ENCODE measurements at places on chromosomes 12 and 14.

DNA sequence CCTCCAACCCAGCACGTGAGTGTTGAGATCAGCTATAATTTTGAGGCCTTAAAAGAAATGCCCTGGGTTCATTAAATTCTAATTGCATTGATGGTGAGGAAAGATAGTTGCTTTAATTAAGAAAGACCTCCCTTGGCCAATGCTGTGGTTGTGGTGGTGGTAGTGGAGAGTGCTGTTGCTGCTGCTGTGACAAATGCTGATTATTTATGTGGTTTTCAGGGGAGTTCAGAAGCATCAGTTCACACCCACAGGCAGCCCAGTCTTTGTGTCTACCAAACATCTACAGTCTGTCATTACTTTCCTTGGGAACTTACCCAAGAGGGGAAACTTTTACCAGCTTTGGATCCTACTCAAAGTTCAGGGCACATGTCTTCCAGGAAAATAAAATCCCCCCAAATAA, 178.4 kb upstream of the PARP11 start:
- DNase-seq: no peak

DNA sequence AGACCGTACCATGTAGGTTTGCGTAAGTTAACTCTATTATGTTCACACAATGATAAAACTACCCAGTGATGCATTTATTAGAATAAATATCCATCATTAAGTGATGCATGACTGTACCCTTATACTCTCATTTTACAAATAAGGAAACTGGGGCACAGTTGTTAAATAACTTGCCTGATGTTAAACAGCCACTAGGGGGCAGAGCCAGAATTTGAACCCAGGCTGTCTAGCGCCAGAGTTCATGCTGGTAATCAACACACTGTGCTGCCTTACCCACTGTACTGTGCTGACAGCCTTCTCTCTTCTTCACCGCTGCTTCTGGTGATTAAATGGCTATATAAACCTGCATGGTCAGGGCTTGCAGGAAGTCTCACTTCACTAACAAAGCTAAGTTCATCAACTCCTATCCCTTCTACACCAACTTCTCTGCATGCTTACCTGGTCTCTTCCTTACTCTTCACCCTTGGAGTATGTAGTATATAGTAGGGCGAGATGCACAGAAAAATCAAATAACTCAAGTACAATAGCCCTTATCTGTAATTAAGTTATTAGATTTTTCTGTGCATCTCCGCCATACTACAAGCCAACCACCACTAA, 43.6 kb upstream of the APPL2 start:
- no peak for DNase-seq

GRCh38 chr14:64369201-64369600, 19.0 kb upstream of the MTHFD1 start:
- DNase-seq: no peak

DNA sequence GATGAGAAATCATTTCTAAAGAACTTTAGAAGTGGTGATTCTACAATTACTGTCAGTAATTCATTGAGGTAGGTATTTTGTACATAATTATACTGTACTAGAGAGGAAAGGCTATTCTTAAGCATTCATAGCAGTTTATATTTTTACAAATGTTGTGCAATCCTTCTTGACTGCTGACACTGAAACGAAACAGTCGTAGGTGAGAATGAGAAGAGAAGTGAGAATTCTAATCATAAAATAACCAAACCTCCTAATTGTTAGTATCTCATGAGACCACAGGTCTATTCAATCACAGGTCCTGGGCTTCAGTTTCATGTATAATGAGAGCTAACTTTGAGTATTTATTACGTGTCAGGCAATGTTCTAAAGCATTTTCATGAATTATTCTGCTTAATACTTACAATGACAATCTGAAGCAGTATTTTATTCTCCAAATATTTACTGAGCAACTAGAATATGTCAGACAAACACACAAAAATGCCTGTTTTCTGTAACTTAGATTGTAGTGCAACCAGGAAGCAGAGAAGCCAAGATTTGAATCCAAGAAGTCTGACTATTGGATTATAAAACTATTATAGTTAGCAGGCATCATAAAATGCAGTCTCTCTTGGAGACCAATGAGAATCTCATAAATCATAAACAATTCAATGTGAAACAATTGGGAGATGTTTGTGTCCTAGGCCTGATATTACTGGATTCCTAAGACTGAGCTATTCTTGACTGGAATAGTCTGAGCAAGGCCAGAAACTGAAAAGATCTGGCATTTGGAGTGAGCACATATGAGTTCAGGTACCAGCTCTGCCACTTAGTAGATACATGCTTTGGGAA, 24.3 kb downstream of the RERG start:
- no peak for DNase-seq

- DNase-seq: no peak
Measured at GRCh38 chr12:28622406-28622805, 432.1 kb downstream of the CCDC91 start.

DNA sequence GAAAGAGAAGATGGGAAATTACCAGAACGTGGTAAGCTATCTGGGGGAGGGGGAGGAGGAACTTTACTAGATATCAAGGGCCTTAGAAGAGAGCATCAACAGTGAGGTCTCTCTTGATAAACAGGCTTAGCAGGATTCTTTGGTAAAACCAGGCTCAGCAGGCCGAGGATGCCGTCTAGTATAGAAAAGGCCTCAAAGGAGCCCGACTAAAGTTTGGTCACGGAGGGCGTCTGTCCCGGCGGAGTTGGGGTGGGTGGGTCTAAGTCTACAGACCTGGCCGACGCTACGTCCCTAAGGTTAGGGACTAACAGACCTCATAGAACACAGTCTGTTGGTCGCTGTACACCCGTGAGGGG, 538 bp upstream of the TIGAR start:
- no peak for DNase-seq

DNA sequence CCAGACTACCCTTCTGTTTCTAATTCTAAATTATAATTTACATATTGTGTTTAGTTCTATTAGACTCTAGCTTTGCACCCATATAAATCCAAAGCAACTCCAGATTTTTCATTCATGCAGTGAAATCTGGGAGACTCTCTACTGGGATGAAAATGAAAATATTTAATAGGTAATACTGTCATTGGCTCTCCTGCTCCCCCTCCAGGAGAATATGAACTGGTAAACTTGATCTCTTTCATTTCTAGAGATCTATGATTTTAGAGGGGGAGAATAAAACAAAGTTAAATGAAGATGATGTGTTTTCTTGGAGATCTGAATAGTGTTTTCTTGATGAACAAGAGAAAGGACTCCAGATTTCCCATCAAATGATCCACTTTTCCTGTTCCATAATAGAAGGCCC, 104.3 kb upstream of the TMCC3 start:
- no peak for DNase-seq

DNA sequence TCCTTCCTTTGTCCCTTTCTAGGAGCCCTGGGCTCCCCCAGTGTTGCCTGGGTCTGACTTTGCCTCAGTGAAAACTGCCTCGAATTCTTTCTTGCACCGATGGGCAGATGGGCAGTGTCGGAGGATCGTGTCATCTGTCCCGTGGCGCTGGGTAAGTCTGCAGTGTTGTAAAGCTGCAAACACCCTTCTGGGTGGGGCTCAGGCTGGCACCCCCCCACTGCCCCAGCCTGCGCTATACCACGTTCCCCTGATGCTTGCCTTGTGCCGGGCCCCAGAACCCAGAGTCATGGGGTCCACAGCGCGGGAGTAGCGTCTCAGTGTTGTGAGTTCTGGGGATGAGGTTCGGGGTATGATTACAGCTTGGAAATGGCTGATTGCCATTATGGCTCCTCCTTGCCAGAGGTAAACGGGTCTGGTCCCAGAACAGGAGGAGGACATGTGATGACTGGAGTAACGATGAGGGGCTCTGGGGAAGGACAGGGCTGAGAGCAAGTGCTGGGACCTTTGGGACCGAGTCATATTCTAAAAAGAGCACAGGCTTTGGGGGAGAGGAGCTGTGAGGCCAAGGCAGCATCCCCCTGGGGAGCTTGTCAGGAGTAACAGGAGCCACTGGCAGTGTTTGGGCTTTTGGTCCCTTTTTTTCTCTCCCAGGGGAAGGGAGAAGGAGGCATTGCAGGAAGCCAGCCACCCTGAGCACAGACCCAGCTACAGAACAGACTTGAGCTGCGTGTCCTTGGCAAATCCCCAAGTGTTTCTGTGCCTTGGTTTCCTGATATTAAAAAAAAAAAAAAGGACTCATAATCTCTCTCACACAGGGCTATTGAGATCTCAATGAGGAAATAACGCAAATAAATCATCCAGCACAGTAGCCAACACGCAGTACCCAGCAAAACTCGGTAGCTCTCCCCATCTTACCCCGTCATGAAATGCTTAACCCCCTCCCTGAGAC, 4.3 kb downstream of the RTL1 start:
- no peak for DNase-seq

GRCh38 chr12:40144023-40144422, 38.1 kb upstream of the SLC2A13 start:
- no peak for DNase-seq

DNA sequence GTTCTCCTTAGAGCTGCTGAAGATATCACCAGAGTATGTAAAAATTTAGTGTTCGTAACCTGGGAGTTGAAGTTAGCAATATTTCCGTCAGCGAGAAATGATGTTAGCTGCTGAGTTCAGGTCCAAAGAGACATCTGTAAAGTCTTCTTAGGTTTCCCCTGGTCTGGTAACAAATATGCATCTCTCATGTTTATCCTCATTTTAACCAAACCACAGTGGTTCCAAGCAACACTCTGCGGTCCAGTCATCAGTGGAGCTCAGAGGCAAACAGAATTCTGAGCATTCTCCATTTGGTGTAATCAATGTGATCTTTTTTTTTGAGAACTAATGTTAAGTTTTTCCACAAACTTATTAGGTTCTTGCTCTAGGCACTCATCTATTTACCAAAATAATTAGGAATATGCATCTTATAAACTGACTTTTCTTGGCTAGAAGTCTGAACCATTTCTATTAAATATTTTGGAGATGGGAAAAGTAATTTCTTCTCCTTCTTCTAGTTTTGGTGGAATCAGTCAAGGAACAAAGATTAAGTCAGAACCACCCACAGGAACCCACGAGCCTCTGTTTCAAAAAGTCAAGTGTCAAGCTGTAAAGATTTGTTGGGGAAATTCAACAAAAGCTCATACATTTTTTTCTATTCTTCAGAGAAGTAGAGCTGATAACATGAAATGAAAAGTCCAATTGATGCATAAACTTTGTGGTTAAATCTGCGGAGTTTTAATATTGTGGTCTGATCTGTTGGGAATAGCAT, 64.7 kb downstream of the IFNG start:
- no peak for DNase-seq

GRCh38 chr12:127388985-127389384, 878.0 kb upstream of the TMEM132C start:
- no peak for DNase-seq

GRCh38 chr12:73714655-73715054, 823.0 kb upstream of the ATXN7L3B start:
- no peak for DNase-seq

DNA sequence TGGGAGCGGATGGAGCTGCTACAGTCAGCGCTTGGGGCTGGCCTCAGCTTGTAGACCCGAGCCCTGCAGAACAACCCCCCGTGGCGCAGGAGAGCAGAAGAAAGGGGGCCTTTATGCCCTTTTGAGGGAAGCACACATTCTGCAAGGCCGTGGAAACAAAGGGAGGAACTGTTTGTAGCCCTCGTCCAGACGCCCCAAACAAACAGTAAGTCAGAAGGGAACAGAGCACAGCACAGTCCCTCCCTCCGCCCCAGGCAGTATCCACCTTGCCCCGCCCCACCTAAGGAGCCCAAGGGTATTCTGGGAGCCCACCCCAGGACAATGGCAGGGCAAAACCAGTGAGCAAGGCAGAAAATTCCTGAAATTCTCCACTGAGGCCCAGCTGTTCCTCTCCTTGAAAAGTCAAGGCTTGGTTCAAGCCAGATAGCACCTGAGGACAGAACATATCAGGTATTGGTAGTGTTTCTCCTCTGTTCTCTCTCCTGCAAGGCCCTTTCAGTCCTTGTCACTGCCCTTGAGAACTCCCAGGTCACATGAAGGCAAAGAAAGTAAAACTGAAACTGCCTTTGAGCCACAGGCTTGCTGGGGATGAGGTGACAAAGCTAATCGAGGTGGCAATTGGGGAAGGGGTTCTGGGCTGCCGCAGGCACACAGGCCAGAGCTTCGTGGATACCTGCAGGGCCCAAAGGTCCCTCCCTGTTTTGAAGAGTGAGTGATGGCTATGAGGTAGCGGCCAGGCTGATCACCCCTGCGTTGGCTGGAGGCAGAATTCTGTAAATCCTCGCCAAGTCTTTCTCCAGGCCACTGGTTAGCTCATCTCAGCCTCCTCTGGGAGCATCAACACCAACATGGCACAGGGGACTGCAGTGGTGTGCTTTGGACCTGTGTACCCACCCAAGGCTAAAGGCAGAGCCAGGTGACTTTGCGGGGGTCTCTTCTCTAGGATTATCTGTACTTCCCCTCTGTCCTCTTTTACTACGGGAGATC, 499 bp downstream of the DGLUCY start:
- no peak for DNase-seq

DNA sequence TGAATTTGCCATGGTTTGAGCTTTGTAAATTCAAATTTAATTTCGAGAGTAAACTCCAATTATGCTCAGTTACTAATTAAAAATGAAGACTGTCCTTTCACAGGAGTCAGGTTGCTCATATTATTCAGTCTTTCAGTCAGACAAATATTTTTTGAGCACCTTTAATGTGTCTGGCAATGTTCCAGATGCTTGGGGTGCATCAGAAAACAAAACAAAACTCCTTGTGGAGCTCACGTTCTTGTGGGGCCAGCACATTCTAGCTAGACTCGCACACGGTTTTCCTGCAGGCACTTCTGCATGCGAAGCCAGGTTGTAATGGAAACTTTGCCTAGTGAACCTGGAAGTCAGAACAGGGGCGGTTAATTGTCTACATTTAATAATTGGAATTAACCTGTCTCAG, 64.0 kb upstream of the ATF1 start:
- DNase-seq: no peak

- DNase-seq: no peak
Measured at GRCh38 chr14:101235335-101236103, 325.8 kb upstream of the DIO3 start.

- DNase-seq: no peak
Measured at GRCh38 chr12:46483572-46484395, 111.2 kb upstream of the SLC38A2 start.

DNA sequence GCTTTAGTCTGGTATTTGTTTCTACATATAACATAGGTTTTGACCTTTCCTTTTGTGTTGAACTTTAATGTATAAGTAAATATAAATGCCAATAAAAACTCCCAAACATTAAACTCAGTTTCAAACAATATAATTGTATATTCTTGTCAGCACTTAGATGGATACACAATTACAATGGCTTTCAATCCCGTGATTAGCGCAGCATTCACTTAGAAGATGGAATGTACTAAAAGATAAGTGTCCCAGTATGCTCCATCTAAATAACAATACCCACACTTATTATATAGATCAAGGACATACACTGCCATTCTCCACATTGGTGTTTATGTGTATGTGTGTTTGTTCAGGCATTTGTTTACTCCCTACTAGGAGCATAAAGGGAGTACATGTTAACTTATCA, 193.1 kb downstream of the SOX5 start:
- DNase-seq: no peak

- no peak for DNase-seq
Measured at GRCh38 chr12:264269-264668, 1.6 kb upstream of the SLC6A13 start.

All from forelimb muscle (tissue), 1 donor.